HCT116 (cell line): ENCODE measurements at places on chromosomes 7 and 10.

GRCh38 chr7:570801-571070, 51.1 kb upstream of the PDGFA start:
- no peak for DNase-seq

DNA sequence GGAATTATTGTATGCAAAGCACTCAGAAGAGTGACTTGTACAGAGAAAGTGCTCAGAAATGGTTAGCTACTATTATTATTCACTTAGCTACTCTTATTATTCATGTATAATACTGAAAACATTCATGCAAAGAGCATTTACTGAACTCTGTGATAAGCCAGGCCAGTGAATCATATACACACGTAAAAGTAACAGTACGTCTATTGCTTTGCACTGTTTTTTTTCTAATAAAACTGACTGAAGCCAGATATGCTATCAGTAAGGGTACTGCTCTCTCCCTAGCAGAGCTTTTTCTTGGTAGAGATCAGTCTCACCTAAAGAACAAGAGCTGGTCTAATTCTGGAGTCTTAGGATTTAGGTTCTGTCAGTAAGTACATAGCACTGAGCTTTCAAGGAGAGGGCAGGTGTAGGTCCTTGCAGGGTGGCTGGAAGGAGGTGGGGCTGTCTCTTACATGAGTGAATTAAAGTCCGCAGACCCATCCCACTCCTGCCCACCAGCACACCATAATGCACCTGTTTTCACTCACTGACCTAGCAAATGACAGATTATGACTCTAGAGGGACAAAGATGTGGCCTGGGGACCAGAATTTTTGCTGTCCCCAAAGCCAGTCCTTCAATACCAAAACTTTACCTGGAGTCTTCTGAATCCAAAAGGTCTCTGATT, 145.9 kb downstream of the ARID5B start:
- DNase-seq, result no peak

DNA sequence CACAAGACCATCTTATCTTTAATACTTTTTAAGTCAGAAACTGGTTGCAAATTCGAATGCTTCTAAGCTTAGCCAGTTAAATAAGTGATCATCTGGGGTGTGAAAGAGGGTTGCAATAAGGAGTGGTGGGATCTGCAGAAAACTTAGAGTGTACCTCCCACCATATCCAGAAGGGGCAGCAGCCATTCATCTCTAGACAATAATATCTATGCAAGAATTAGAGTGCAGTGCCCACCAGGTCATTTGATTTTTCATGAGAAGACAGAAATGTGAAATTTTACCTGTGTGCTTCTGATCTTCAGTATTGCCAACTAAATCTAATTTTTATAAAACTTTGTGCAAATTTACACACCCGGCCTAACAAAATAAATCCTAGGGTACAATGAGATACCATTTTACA, 127.2 kb upstream of the SP4 start:
- peak; percentile 8 for DNase-seq

DNA sequence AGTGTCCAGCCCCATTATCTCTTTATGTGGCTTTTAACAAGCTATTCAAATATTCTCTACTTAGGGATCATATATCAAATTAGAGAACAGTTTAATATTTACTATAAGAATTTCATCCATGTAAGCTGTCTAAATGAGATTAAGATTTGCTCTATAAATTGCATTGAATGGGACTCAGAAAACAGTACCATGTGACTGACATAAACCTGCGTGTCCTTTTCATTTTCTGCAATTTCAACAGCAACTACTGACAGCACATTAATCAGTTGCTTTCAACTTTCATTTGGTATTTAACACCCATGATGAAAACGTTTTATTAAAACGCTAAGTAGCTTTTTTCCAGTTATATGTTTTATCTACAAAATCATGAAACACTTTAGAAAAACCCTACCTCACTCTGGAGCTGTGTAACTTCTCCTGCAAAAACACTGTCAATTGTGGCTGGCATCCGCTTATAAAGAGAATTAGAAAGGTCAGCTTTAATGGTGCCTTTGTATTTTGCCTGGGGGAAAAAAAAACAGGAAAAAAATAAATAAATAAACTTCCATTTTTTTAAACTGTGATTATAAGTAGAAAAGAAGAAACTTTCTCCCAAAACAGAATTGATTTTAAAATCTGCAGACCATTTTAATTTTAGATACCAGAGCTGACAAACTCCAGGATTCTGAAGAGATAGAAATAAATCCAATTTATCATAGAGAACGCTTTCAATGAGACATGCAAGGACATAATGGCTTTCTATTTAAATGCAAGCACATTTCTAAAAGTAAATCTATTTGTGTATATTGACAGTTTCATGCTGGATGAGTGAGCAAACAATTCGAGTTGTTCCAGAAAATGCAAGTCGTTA, 9.2 kb downstream of the NEBL start:
- DNase-seq, result no peak

- no peak for DNase-seq
These were observed 501.6 kb downstream of the GALNT17 start for GRCh38 chr7:71633551-71634008.
